ENCODE measurements at places on chromosomes 6 and 20.
A peak's percentile ranks its signal among the peaks of the same experiment; 100 is the strongest.

DNA sequence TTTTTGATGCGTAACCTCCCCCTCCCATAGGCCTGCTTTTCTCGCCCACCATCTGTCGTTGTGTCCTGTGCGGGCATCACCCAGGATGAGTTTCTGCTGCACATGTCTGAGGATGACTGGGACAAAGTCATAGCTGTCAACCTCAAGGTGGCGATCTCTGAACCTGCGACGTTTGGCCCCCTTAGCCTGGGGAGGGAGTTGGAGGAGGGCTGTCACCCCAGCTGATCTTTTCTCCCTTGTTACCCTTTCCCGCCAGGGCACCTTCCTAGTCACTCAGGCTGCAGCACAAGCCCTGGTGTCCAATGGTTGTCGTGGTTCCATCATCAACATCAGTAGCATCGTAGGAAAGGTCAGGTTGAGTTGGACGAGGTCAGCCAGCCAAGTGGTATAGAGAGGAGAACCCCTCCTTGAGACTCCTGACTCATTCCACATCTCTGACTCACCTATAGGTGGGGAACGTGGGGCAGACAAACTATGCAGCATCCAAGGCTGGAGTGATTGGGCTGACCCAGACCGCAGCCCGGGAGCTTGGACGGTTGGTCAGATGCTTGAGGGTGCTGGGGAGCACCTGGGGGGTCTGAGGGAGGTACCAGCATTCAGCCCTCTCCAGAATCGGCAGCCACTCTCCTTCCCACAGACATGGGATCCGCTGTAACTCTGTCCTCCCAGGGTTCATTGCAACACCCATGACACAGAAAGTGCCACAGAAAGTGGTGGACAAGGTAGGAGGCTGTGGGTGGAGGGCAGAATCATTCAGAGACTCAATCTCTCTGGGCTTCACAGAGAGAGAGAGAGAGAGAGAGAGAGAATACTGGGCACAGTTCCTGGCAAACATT lies 954 bp downstream of the HSD17B8 start:
- peak; percentile 27 for DNase-seq

- DNase-seq = no peak
These were observed 261.0 kb upstream of the THEMIS start for GRCh38 chr6:128161839-128162238.

GRCh38 chr6:168376120-168376519 lies 56.5 kb upstream of the DACT2 start:
- no peak for DNase-seq

GRCh38 chr6:142011775-142012174 lies 121.0 kb upstream of the GJE1 start:
- no peak for DNase-seq

DNA sequence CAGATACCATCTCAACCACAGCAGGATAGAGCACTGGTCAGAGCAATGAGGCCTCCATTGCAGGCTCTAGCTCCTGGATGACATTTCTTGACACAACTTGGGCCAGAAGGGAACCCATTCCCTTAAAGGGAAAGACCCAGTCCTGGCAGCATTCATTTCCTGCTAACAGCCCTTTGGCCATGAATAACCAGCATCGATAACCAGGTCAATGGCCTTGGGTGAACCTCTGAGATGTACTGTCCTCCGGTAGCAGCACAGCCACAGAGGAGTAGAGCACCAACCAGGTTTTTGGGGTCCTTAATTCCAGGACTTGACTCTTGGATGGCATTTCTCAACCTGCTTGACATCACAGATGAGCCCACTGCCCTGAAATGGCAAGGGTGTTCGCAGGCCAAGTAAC lies 71.2 kb upstream of the FKBP1C start:
- no peak for DNase-seq

DNA sequence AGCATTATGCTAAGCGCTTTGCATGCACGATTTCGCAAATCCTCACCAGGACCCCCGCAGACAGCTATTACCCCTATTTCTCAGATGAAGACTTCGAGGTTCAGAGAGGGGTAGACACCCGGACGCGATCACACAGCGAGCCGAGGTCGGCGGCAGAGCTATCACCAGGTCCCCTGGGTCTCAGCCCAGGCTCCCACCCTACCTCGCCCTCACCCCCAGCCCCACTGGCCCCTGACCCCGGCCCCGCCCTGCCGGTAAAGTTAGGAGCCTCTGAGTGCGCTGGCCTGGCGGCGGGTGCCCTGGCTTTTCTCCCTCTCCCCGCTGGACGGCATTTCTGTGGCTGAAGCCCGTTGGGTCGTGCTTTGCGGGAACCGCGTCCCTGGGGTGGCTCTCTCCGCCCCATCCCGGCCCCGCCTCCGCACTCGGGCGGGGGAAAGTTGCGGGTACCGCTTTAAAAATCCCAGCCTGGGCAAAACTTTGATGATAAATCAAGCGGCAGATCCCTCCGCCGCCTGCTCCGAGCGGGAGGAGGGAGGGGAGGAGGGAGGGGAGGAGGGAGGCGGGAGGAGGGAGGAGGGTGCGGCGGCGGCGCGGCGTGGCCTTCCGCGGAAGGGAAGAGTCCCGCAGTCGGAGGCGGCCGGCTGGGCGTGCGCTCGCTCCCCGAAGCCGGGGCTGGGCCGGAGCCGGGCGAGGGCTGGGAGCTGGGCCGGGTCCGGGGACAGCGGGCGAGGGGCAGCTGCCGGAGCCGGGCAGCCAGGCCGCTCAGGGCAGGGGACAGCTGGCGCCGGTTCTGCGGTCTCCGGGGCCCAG lies at the start of gene VSTM2L:
Gene VSTM2L (plus strand): TSS at position 624 of the 810 bp plus-strand sequence. CDS start 224 bp downstream, outside the sequence.
- no peak for DNase-seq

DNA sequence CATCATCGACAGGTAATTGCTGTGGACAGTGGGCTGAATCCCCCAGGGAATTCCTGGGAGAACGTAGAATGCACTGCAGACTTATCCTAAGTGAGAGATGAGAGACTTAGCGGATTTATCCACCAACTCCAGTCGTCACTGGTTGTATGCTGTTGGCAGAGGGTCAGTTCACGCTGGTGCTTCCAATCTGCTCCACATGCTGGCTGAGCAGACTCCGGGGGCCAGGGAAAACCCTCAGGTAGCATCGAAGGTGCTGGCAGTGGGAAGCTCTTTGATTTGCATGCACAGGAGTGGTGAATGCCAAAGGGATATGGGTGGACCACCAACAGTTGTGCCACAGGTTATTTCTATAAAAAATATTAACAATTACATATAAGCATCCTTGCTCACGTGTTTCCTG lies 20.2 kb downstream of the TTLL9 start:
- DNase-seq = no peak

Measured in trophoblast cell (in vitro differentiated cells and primary cell).